Activated naive CD4-positive, alpha-beta T cell treated with anti-CD3 and anti-CD28 coated beads, Interleukin-2, amount 50 U/mL, for 72 hours (primary cell): ENCODE measurements at places on chromosomes 11 and 22.

GRCh38 chr11:8183111-8183510 lies 14.3 kb upstream of the RIC3 start:
- DNase-seq: no peak

GRCh38 chr11:11312738-11313137 lies 40.3 kb downstream of the CSNK2A3 start:
- DNase-seq: no peak

- no peak for DNase-seq
These were observed 77.1 kb upstream of the CCDC90B start for GRCh38 chr11:83363312-83363711.

DNA sequence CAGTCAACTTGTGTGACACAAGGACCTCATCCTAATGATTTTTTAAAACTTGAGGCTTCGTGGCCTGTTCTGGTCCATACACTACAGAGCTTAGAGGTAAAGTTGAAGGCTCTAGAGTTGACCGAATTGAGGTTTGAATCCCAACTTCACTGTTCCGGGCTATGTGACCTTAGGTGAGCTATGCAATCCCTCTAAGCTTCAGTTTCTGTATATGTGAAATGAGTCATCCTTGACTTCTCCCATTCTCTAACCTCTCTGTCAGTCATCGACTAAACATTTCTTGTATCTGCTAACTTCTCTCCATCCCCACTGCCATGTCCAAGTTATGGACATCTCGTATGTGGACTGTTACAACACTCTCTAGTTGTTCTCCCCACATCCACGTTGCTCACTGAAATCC lies 178.2 kb upstream of the TMEM45B start:
- DNase-seq: peak; percentile 19

GRCh38 chr11:134838708-134839107 lies 426.7 kb upstream of the B3GAT1 start:
- no peak for DNase-seq

DNA sequence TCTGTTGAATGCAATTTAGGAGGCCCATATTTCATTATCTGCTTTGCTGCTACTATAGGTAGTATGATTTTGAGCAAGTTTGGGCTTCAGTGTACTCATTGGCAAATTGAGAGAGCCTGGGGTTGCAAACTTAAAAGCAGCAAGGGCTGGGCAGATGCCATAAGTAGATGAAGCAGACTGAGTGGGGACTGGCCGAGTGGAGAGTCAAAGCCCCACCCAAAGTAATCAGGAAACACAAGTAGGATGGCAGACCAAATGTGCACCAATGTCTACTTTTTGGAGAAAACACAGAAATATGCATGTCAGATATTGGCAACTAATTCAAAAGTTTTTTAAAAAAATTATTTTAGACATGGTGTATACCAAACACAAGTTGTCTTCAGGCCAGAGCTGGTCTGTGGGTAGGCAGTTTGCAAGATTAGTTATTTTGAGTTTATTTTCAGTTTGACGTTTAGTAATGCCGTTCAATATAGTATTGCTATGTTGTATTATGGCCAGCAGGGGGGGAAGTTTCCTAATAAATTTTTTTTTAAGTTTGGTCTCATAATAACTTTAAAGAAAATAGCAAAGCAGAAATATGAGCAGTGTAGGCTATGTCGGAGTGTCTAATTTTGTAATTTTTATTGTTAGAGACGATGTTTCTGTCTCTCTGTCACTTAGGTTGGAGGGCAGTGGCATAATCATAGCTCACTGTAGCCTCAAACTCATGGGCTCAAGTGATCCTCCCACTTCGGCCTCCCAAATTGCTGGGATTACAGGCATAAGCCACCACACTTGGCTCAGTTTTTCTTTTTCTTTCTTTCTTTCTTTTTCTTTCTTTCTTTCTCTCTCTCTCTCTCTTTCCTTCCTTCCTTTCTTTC lies 105.1 kb downstream of the HIPK3 start:
- no peak for DNase-seq

DNA sequence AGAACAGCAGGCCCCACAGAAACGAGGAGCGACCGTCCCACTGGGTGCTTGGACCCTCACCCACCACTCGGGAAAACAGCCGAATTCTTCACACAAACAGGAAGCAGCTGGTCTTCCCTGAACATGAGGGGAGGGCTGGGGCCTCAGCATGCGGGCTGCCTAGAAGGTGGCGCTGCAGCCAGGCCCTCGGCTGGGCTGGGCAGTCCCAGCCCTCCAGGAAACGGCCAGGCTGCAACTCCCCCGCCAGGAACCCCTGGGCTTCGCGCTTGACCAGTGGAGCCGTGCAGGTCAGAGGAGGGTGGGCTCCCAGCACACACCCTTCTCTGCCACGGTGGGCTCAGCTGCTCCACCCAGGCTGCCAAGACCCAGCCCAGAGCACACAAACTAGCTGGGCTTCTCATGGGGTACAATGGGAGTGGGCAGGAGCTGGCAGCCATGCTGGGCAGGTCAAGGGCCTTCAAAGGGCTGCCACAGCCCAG lies 29.6 kb downstream of the IGF2 start:
- no peak for DNase-seq
